ENCODE measurements at places on chromosomes 11 and 22. TPM values are rescaled to one million over a fixed set of nuclear protein-coding genes. Genes with fewer than 3 reads are reported as not detected.

Gene CLMP
- 17.8 TPM for polyA plus RNA-seq

Gene B3GAT3
- polyA plus RNA-seq: 27.8 TPM

Gene SSH3
- polyA plus RNA-seq: 30.3 TPM

Gene HBE1
- 41.6 TPM for polyA plus RNA-seq

Gene CREB3L1
- 25.4 TPM for polyA plus RNA-seq

Gene VWA5A
- polyA plus RNA-seq: 13.7 TPM

Data from left lung (tissue), 14 donors.